NCI-H524 (cell line): ENCODE measurements at places on chromosomes 12 and 14.

- DNase-seq = no peak
Measured at GRCh38 chr12:33757701-33758100, 264.6 kb upstream of the ALG10 start.

DNA sequence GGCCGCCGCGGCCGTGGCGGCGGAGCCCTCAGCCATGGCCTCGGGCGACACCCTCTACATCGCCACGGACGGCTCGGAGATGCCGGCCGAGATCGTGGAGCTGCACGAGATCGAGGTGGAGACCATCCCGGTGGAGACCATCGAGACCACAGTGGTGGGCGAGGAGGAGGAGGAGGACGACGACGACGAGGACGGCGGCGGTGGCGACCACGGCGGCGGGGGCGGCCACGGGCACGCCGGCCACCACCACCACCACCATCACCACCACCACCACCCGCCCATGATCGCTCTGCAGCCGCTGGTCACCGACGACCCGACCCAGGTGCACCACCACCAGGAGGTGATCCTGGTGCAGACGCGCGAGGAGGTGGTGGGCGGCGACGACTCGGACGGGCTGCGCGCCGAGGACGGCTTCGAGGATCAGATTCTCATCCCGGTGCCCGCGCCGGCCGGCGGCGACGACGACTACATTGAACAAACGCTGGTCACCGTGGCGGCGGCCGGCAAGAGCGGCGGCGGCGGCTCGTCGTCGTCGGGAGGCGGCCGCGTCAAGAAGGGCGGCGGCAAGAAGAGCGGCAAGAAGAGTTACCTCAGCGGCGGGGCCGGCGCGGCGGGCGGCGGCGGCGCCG, 381 bp downstream of the YY1 start:
- peak; percentile 46 for DNase-seq

DNA sequence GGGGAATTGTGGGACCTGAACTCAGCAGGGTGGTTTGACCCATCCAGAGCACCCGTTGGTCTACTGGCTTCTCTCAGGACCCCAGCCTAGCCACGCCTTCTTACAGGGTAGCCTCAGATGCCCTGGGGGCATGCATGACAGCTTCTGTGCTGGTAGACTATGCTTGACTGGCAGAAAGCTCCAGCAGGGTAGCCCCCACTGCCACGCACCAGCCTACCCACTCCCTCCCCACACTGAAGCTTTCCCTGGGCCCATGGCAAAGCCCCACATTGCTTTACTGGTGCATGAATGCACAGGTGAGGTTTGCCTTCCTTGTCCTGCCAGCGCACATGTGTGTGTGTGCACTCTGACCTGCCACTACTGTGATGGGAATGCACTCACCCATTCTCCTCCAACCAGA, 772.2 kb downstream of the LRFN5 start:
- no peak for DNase-seq

DNA sequence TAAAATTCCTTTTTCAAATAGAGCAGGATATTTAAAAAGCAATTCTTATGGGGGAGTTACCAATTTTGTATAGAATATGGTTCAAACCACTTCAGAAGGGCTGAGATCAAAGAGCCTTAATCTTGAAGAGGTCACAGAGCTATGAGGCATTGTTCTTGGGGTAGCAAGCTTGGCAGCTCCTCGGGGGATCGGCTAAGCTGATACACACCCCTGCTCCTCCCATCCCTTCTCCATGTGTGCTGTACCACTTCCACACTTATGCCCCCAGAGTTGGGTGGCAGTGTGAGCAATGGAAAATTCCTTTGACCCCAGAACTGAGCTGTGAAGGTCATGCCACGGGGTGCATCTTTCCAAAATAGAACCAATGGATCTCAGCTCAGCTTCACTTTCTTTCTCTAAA, 15.0 kb upstream of the TMEM30B start:
- DNase-seq = peak; percentile 15

- DNase-seq = no peak
Measured at GRCh38 chr14:70988452-70988851, 81.2 kb downstream of the PCNX1 start.

DNA sequence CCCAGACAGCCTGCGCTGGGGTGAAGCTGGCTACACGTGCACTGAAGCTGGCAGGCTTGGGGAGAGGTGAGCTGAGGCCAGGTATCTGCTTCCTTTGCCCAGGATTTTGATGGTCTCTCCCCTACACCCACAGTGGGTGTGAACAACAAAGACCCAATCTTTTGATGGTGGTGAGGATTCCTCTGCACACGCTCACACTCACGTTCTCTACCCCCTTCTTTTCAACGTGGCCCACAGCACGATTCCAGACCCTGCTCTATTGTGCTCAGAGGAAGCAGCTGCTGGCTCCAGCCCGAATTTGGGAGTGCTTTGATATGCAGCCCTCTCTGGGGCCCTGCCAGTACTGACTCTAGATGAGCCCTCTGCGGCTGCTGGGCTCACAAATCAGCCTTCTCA, 4.9 kb downstream of the CD9 start:
- DNase-seq = no peak

DNA sequence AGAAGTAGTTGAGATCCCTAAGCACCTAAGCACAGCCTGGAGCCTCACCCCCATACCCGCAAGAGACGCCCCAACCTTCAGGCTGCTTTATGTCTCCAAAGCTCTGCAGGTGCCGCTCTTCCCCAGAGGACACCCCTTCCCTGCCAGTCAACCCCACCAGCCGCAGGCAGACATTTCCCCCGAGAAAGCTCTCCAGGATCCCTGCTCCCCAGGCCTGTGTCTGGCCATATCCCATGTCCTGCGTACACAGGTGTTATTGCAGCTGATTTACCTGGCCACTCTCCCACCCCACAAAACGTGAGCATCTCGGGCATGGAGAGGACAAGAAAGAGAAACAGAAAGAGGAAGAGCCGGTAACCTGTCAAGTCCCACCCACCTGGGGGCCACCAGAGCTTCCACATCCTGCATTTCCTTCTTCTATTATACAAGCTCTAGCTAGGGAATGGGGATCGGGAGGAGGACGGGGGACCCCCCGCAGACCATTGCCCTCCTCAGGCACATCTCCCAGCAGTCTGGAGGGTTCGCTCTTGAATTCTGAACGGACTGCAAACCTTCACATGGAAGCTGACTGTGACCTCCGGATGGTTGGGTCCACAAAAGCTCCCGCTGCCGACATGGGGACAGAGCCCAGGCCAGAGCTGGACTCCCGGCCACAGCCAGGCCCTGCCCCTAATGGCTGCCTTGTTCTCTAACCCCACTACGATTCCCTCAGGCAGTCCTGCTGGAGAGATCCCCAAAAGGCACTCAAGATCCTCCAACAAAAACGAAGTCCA, 17.6 kb downstream of the CCDC88C start:
- no peak for DNase-seq

DNA sequence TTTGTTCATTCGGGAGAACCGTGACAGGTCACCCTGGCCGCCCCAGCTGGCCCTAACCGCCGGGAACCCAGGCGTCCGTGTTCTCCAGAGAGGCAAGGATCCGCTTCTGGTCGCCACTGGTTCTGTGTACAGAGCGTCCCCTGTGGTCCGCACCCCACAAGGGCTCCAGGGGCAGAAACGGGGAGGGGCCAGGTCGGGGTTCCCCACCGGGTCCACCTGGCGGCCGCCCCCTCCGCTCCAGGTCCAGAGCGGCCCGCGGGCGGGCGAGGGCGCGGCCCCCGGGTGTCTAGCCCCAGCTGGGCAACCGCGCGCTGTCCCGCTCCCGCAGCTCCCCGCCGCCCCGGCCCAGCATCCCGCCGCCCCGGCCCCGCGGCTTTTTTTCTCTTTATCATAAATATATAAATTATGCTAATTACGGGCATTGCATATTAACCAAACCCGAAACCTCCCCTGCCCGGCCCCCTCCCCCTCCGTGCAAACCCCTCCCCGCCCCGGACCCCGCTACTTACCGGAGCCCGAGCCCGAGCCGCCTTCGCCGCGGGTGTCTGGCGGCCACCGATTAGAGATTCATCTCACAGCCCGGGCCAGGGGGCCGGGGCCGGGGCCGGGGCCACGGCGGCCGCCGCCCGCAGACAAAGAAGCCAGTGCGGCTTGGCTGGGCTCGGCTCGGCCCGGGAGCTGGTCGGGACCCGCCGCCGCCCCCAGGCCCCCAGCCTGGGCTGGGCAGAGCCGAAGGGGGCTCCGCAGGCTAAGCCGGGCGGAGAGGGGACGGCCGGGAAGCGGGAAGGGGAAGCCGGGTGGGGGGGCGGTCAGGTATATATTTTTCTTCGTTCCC, 512 bp downstream of the POU6F1 start:
- DNase-seq = no peak

GRCh38 chr14:103547941-103548462, 14.5 kb downstream of the BAG5 start:
- DNase-seq = no peak

DNA sequence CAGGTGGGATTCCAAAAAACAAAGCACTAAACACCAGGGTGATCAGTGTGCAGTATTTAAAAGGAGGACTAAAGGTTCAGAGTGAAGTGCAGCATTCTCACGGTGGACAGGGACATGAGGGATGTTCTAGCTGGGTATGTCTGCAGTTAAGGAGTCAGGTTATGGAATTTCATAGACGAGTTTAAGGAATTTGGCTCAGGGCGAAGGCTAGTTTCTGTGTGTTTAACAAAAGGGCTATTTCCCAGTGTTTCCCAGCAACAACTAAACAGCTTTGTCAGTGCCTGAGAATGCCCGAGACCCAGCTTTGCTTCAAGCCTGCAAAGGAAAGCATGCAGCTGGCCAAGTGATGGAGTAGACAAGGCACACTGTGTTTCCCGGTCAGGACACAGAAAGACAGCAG, 7.0 kb downstream of the KRT1 start:
- no peak for DNase-seq

DNA sequence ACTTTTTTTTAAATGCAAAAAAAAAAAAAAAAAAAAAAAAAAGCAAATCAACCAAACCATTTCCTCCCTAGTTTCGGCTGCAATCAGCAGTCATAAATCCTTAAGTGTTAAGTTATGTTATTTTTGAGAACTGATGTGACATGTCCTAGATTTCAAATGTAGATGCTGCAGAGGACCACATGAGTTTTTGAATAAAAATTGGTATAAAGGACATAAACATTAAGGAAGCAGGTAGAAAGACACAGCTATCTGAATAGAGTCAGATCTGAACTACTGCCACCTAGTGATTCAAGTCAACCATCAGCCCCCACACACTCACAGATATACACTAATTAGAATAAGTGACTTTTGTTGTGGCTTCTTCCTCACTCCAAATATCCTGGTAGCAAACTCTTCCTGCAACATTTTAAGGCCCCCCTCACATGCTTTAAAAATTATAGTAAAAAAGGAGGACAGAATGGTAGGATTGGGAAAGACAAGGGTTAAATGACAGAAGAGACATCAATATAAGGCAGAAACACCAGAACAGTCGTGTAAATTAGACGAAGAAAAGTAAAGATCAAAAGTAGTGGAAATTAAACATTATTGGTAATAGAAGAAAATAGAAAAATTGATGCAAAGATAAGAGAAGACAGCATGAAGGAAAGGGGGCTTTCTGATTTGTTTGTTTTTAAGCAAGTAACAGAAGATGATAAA, 394.5 kb upstream of the ATP2B1 start:
- peak; percentile 13 for DNase-seq

DNA sequence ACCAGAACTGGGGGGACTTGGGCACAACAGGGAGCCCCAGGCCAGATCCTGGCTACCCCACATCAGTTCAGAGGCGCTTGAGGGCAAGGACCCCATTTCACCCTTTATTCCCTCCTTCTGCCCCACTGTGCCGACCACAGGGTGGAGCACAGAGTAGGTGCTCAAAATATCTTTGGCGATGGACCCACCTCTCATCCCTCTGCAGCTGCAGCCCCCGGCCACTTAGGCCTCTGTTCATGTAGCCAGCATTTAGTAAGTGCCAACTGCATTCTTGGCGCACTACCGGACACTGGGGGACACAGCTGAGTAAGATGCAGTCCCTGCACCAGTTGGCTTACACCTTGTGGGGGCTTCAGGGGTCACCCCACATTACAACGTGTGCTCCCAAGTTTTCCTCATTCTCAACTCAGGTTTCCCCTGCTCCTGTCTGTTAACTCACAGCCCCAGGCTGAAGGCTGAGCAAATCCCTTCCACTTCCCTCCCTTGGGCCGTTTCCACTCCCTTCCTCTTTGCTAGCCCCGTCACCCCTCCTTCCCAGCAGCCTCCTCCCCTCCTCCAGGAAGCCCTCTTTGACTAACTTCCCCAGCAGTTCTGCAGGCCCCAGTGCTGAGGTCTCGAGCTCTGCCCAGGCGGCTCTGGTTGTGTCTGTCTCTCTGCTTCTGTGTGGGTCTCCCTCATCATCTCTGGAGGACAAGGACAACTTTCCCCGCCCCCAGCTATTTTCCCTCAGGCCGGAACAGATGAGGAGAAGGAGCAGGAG, 26.5 kb downstream of the KRT80 start:
- no peak for DNase-seq

DNA sequence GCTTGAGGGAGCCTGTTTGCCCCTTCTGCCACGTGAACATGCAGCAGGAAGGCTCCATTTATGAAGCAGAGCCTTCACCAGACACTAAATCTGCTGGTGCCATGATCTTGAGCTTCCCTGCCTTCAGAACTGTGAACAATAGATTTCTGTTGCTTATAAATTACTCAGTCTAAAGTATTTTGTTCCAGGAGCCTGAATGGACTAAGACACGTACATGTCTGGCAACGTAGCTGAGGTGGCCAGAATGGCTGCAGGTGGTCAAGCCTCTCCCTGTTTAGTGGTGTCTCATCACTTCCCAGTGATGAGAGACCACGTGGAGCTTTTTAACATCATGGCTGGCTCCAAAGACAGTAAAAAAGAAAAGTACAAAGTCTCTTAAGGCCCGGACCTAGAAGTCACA, 32.2 kb upstream of the SLC38A2 start:
- DNase-seq = no peak

DNA sequence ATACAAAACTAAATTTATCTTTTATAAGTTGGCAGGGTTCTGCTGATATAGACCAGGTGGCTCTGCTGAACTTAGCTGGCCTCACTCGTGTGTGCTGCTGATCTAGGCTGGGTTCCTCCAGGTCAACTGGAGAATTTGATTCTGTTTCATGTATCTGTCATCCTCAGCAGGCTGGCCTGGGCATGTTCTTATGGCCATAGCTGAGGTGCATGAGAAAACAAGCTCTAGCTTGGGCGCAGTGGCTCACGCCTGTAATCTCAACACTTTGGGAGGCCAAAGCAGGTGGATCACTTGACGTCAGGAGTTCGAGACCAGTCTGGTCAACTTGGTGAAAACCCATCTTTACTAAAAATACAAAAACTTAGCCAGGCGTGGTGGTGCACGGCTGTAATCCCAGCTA, 24.3 kb upstream of the BCL2L14 start:
- DNase-seq = no peak

- DNase-seq = no peak
Measured at GRCh38 chr12:109877504-109878246, 2.7 kb downstream of the GLTP start.

- DNase-seq = no peak
Measured at GRCh38 chr12:86137936-86138335, 118.3 kb downstream of the MGAT4C start.

- DNase-seq = no peak
Measured at GRCh38 chr12:22755629-22756028, 130.7 kb downstream of the ETNK1 start.

GRCh38 chr12:106358396-106359241, 1.1 kb downstream of the POLR3B start:
- no peak for DNase-seq

- no peak for DNase-seq
Measured at GRCh38 chr14:55071870-55072640, 20.6 kb downstream of the MAPK1IP1L start.
